ENCODE measurements at places on chromosomes 1 and 21. TPM values are rescaled to one million over a fixed set of nuclear protein-coding genes. Genes with fewer than 3 reads are reported as not detected.

The TRIM17 gene
- total RNA-seq: 2.6 TPM

The ANKRD34A gene
- total RNA-seq: 4.6 TPM

The RGS8 gene
- total RNA-seq: not detected

The ACTL8 gene
- not detected for total RNA-seq

The HIPK1 gene
- 90.4 TPM for total RNA-seq

The FMO2 gene
- not detected for total RNA-seq

The FCRL1 gene
- total RNA-seq: not detected

The VTCN1 gene
- not detected for total RNA-seq

The LAX1 gene
- 20.3 TPM for total RNA-seq

The MIGA1 gene
- total RNA-seq: 9.2 TPM

The SCAF4 gene
- 52.0 TPM for total RNA-seq

The TNFRSF1B gene
- total RNA-seq: 294 TPM

DNA sequence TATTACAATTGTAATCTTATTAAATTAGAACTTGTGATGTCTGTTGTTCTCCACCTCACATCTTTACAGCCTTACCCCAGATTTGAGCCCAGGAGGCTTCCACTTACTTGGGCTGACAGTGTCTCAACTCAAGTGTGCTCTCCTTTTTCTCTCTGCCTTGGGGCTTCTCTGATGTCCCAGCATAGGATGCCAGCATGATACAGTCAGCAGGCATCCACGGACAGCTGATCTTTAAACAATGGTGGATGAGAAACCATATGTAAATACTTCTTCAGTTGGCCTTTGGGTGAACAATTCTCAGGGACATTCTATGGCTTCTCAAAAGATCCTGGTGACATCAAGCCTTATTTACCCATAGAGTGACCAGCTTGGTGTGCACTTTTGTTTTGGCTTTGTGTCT is 107.6 kb upstream of the GORAB start:
- H3K27ac ChIP-seq: no peak overlapping the region
- H3K4me3 ChIP-seq: no peak overlapping the region
- peaks cover 3% of the 10 kb centered on the region for H3K27me3 ChIP-seq

DNA sequence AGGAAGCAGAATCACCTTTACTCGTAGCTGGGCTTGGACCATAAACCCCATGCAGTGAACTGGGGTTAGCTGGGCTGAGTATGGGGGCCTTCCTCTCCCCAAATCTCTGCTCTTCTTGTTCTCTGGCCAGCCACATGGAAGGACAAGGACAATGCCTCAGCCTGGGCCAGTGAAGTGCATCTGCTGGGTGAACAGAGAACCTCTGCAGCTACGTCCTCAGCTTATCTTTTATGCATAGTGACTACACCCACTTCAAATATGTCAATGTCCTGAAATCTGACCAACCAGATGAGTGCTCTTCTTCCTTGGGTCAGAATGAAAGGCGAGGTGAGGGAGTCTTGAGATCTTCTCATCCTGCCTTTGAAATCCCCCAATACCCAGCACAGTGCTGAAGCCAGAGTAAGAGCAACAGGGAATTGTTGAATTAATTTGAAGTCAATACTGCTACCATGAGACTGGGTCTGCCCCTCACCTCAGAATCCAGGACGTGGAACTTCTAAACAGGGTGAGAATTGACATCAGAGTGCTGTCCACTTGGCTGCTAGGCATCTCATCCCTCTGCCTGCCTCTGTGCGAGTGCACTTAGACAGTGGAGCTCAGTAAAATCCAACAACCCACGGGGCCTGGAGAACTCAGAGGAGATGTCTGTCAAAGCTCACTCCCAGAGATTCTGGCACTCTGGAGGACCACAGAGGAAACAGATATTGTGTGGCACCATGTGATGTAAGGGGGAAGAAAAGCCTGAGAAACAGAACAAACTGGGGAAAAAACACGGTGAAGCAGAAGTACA is 99.0 kb downstream of the IER5 start:
- no peak overlapping the region for H3K4me3 ChIP-seq
- H3K27ac ChIP-seq: no peak overlapping the region
- H3K4me1 ChIP-seq: no peaks in the 10 kb centered on the region
- peaks cover 10% of the 10 kb centered on the region for H3K27me3 ChIP-seq
- no peaks in the 10 kb centered on the region for H3K36me3 ChIP-seq

DNA sequence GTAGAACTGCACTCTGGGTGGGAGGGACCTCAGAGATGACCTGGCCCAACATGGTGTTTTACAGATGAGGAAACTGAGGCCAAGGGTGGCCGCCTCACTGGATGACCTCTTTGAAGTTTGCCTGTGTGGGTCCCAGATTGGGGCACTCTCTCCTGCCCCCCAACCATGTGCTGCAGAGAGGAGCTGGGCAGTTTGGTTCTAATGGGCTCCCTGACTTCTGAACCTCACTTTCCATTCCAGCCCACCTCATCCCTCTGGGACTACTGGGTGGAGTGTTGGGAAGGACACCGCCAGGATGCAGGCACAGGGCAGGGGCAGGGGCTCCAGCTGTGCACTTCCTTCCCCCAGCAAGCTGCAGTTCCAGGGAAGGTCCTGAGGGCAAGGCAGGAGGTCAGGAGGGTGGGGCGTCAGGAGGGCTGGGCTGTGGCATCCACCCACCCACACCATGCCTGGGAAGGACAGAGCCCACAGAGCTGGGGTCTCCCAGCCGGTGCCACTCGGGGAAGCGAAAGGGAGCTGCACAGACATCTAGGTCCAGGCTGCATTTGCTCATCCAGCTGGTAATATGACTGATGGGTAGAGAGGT is 10.3 kb upstream of the EPS8L3 start:
- no peak overlapping the region for H3K27ac ChIP-seq
- DNase-seq: no peak
- no peaks in the 10 kb centered on the region for H3K36me3 ChIP-seq
- no peak overlapping the region for H3K4me3 ChIP-seq
- H3K4me1 ChIP-seq: peaks cover 8% of the 10 kb centered on the region
- peaks cover 3% of the 10 kb centered on the region for H3K27me3 ChIP-seq

DNA sequence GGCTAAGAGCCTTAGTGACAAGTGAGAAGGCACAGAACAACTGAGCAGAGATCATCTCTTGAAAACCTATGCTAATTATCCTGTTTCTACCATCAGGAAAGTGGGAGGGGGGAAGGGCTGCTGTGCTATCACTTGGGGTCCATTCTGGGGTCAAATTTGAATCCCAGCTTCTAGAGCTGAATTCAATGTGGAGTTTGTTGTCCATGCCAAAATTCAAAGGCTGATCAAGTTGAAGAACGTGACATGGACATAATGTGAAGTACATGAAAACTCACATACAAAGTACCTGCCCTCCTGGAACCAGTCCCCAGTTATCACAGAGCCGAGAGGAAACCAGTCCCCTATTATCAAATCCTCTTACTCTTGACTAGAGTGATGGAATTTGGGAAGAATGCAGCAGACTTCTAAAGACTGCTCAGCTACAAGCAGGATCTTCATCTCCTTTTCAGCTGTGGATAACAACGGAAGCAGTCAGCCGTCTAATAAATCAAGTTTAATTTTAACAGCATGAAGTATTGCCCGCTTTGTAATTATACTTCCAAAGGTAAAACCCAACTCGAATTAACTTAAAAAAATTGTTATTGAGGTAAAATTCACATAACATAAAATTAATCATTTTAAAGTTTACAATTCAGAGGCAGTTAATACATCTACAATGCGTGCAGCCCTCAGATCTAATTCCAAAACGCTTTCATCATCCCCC is 78.3 kb downstream of the SLC45A1 start:
- H3K36me3 ChIP-seq: peaks cover 19% of the 10 kb centered on the region
- peak overlapping the region; percentile 84 for H3K27ac ChIP-seq
- no peak overlapping the region for H3K4me3 ChIP-seq
- DNase-seq: no peak
- no peaks in the 10 kb centered on the region for H3K27me3 ChIP-seq

DNA sequence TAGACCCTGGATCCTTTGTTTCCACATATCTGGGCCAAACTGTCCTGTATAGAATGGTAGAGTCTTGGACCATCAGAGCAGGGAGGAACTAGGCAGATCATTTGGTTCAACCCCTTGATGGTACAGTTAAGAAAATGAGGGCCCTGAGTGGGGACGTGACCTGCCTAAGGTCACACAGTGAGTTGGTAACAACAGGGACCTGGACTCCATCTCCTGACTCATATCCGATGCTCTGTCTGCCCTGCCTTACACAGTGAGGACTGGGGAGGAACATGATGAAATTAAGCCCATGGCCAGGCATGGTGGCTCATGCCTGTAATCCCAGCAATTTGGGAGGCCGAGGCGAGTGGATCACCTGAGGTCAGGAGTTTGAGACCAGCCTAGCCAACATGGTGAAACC is 440.2 kb downstream of the PTPRU start:
- H3K27ac ChIP-seq: no peak overlapping the region
- H3K36me3 ChIP-seq: no peaks in the 10 kb centered on the region
- peak; percentile 9 for DNase-seq
- no peak overlapping the region for H3K4me3 ChIP-seq
- no peaks in the 10 kb centered on the region for H3K4me1 ChIP-seq

DNA sequence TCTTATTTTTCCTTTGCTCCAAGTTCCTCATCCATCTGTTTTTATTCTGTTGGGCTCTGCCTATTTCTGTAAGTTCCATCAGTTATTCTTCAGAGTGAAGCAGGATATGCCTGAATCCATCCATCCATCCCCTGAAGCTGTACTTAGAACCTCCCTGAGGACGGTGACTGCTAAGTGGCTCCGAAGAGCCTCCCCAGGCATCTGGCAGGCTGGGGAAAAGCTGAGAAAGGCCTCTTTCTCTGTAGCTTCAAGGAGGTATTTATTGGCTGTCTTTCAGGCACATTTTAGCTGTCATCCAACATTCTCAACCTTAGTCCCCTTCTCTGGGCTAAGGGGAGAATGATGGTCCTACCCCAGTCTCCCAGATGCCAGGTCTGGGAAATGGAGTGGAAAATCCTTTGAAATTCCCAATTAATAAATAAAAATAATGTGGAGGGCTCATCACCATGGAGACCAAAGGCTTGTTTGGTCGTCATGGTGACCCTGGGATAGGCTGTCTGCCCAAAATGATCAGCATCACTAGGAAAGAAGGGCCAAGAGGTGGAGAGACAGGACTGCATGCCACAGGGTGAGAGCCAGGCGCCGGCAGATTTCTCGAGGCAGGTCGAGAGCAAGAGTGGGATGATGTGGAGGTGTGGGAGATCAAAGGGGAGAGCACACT is 82.0 kb downstream of the UBIAD1 start:
- peaks cover 3% of the 10 kb centered on the region for H3K4me1 ChIP-seq
- no peak overlapping the region for H3K4me3 ChIP-seq
- peaks cover 31% of the 10 kb centered on the region for H3K27me3 ChIP-seq
- no peak overlapping the region for H3K27ac ChIP-seq
- DNase-seq: no peak

DNA sequence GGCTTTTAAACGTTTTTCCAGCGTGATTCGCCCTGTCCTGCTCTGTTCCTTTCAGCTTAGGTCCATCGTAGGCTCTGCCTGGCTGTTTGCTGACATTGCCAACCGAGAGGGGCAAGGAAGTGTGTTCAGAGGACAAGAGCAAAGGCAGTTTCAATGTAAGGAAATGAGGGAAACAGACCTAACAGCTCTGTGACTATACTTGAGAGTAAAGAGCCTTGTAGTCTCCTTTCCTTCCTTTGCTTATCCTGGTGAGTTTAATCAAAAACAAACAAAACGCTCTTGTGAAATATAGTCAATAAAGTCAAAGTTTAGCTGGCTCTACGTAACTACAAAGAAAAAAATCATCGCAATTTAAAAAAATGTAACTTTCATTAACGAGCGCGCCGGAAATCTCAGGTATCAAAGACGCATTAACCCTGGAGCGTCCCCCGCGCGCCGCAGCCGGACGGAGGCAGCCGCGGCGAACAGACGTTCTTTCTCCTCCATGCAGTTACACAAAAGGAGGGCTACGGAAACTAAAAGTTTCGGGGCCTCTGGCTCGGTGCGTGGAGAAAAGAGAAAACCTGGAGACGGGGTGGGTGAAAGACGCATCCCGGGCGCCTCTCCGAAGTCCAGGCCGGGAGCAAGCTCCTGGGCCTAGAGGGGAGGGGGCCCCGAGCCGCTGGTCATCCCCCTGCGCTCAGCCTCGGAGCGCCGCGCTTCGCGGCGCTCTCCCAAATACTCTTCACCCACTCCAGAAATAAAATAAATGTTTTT is 617 bp upstream of the ADGRL2 start:
- H3K27ac ChIP-seq: no peak overlapping the region
- H3K27me3 ChIP-seq: peaks cover 47% of the 10 kb centered on the region
- peaks cover 2% of the 10 kb centered on the region for H3K4me1 ChIP-seq
- no peak overlapping the region for H3K4me3 ChIP-seq
- no peak for DNase-seq

GRCh38 chr1:73511038-73511437 is 686.9 kb downstream of the LRRIQ3 start:
- H3K4me3 ChIP-seq: no peak overlapping the region
- H3K27me3 ChIP-seq: no peaks in the 10 kb centered on the region
- H3K36me3 ChIP-seq: no peaks in the 10 kb centered on the region
- DNase-seq: no peak
- no peak overlapping the region for H3K27ac ChIP-seq
- no peaks in the 10 kb centered on the region for H3K4me1 ChIP-seq

DNA sequence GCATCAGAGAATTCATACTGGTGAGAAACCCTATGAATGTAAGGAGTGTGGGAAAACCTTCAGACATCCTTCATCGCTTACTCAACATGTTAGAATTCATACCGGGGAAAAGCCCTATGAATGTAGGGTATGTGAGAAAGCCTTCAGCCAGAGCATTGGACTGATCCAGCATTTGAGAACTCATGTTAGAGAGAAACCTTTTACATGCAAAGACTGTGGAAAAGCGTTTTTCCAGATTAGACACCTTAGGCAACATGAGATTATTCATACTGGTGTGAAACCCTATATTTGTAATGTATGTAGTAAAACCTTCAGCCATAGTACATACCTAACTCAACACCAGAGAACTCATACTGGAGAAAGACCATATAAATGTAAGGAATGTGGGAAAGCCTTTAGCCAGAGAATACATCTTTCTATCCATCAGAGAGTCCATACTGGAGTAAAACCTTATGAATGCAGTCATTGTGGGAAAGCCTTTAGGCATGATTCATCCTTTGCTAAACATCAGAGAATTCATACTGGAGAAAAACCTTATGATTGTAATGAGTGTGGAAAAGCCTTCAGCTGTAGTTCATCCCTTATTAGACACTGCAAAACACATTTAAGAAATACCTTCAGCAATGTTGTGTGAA is 12.8 kb downstream of the ZFP69B start:
- peaks cover 8% of the 10 kb centered on the region for H3K4me1 ChIP-seq
- no peak overlapping the region for H3K27ac ChIP-seq
- no peak overlapping the region for H3K4me3 ChIP-seq
- H3K27me3 ChIP-seq: no peaks in the 10 kb centered on the region
- H3K36me3 ChIP-seq: peaks cover 71% of the 10 kb centered on the region

DNA sequence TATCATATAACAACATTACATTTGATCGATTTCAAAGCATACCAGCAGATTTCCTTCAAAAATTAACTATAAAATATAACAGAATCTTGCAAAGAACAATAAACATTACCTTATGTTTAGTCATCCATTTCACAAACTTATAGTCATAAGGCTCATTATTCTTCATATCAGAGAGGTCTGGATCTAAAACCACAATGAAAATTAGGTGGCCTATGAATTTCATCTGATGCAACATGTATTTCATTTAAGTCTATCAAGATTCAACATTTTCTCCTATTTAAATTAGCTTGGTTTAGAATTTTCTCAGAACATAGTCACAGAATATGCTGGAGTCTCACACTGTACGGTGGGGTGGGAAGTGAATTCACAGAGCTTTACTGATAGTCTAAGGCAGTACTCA is 49.2 kb downstream of the KYAT3 start:
- peaks cover 67% of the 10 kb centered on the region for H3K36me3 ChIP-seq
- H3K27me3 ChIP-seq: no peaks in the 10 kb centered on the region
- DNase-seq: no peak
- peaks cover 5% of the 10 kb centered on the region for H3K4me1 ChIP-seq
- H3K4me3 ChIP-seq: no peak overlapping the region

Measured in activated CD8-positive, alpha-beta memory T cell treated with anti-CD3 and anti-CD28 coated beads, Interleukin-2, amount 10 ng/mL, durations not matched to agents 7 days and 5 days (primary cell).